ENCODE measurements at places on chromosomes 13 and 19.

- no peak for DNase-seq
- no peak overlapping the region for H3K4me3 ChIP-seq
- H3K27me3 ChIP-seq, result no peaks in the 10 kb centered on the region
Observed at GRCh38 chr13:57673197-57673596, 41.7 kb downstream of the PCDH17 start.

GRCh38 chr19:29278716-29279115 lies 65.8 kb upstream of the UQCRFS1 start:
- H3K4me3 ChIP-seq, result no peak overlapping the region
- H3K36me3 ChIP-seq, result no peaks in the 10 kb centered on the region
- peaks cover 39% of the 10 kb centered on the region for H3K27me3 ChIP-seq

DNA sequence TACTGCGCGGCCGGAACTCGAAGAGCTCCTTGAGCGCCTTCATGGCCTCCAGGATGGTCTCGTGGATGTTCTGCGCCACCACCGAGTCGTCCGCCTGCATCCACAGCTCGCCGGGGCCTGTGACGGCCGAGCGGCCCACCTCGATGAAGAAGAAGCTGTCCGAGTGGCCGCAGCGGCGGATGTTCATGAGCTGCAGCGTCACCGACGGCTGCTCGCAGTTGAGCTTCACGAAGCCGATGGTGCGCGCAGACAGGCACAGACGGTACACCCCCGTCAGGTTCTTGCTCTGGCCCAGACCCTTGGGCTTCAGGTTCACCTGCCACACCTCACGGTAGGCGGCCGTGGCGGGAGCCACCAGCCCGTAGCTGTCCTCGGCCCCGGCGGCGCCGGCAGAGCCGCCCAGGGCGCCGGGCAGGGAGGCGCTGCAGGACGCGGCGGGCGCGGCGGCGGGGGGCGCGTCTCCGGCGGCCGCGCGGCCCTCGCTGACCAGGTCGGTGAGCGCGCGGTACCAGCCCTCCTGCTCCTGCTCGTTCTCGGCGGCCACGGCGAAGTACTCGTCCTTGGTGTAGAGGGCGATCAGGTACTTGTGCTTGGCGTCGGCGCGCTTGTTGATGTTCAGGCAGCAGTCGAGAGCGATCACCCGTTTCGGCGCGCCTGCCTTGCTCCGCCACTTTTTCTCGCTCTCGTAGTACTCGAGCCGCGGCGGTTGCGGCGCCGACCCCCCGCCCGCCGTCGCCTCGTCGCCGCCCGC lies 1.1 kb downstream of the IRS2 start:
- peaks cover 51% of the 10 kb centered on the region for H3K4me1 ChIP-seq
- H3K36me3 ChIP-seq, result peaks cover 24% of the 10 kb centered on the region
- peak; percentile 50 for DNase-seq

- no peaks in the 10 kb centered on the region for H3K4me1 ChIP-seq
- H3K27me3 ChIP-seq, result no peaks in the 10 kb centered on the region
- H3K27ac ChIP-seq, result no peak overlapping the region
- no peak for DNase-seq
- no peaks in the 10 kb centered on the region for H3K36me3 ChIP-seq
- no peak overlapping the region for H3K4me3 ChIP-seq
Observed at GRCh38 chr13:20254076-20254475, 22.0 kb upstream of the GJB6 start.

DNA sequence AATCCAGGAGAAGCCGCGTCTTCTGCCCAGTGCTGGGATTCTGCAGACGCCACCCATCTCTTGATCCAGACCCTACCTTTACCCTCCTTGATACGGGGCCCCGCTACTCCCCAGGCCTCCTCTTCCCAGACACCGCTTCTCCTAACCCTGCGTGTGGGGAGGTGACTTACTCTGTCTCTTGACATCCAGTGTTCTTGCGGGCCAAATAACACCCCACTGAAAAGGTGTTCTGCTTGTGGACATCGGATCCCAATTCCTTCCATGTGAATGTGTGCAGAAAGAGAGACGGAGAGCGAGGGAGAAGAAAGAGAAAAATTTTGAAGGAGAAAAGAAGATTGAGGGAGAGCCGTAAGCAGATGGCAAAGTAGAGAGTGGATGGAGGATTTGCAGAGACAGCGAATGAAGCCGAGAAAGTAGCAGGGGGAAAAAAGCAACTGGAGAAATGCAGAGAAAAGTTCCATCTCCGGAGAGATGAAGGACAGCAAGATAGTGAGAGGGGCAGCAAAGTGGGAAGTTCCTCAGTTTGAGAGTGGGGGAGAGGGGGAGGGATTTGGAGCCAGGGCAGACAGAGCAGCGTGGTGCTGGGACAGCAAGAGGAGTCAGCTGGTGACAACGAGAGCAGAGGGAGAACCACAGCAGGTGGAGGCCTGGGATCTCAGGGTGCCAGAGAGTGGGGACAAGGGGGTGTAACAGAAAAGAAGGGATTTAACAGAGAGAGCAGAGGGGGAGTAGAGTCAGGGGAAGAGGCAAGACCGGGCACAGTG lies 814 bp downstream of the ZNF480 start:
- no peak for DNase-seq
- H3K4me3 ChIP-seq, result peak overlapping the region; percentile 84
- H3K27me3 ChIP-seq, result no peaks in the 10 kb centered on the region
- H3K36me3 ChIP-seq, result peaks cover 41% of the 10 kb centered on the region
- H3K4me1 ChIP-seq, result peaks cover 15% of the 10 kb centered on the region

DNA sequence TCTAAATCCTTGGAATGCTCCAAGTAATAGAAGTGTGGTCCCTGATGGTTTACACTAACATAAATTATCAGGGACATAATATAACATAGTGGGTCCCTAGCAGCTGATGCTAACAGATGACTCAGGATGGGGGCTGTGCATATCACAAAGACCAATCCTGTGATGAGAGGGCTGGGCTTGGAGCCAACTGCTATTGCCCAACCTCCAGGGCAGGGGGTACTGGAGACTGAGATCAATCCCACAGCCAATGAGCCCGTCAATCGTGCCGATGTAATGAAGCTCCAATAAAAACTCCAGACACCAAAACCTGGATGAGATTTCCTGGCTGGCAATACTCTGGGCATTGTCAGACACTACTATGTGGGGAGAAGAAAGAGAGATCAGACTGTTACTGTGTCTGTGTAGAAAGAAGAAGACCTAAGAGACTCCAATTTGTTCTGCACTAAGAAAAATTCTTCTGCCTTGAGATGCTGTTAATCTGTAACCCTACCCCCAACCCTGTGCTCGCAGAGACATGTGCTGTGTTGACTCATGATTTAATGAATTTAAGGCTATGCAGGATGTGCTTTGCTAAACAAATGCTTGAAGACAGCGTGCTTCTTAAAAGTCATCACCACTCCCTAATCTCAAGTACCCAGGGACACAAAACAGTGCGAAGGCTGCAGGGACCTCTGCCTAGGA lies 33.4 kb downstream of the ABCC4 start:
- no peak overlapping the region for H3K27ac ChIP-seq
- no peaks in the 10 kb centered on the region for H3K27me3 ChIP-seq
- H3K4me1 ChIP-seq, result no peaks in the 10 kb centered on the region
- no peak overlapping the region for H3K4me3 ChIP-seq
- DNase-seq, result no peak

DNA sequence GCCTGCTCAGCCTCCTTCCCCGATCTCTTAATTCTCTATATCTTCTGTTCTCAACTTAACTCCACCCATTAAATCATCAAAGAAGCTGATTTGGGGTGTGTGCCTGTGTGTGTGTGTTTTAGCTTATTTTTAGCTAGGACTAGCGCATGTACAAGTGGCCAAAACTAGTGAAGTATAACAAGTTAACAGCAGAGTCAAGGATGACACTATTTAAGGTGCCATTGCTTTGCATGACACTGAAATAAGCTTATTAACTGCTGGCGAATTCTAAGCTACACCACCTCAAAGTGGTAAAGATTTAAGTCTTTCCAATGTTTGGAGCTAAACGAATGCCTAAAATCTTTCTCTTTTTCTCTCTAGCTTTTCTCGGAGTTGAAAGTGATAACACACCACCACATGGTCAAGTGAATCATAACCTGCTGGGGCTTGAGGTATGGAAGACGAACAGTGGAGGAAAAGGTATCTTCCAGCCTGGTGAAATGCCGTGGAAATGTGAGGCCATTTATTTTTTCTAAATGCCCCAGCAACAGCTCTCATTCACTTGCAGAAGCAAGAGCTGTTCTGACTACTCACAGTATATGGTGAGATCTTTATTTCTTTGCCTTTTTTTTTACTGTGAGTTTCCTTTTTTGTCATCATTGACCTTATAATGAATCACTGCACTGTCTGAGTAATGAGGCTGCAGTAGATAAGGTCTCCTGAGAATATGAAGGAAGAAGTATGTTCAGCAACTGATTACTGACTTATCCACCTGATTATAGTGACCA lies 570.3 kb downstream of the PCDH9 start:
- no peak overlapping the region for H3K4me3 ChIP-seq
- H3K27ac ChIP-seq, result no peak overlapping the region
- no peaks in the 10 kb centered on the region for H3K36me3 ChIP-seq
- H3K4me1 ChIP-seq, result no peaks in the 10 kb centered on the region

DNA sequence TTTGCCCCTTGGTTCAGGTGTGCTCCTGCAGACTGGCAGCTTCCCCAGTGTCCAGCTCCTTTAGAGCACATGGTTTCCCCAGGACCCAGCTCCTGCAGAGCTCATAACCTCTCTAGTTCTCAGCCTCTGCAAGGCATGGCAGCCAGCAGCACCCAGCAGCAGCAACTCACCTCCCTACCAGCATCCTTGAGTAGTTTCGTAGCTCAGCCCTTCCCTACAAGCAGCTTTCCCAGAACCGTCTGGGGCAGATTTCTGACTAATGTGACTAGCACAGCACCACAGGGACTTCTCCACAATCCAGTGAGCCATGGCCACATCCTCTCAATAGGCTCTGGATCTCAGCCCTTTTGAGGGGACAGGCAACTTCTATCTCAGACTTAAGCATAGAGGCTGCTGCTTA lies 14.1 kb upstream of the METTL21C start:
- no peak overlapping the region for H3K4me3 ChIP-seq
- H3K27me3 ChIP-seq, result no peaks in the 10 kb centered on the region
- no peak overlapping the region for H3K27ac ChIP-seq
- no peaks in the 10 kb centered on the region for H3K4me1 ChIP-seq
- no peak for DNase-seq
- H3K36me3 ChIP-seq, result no peaks in the 10 kb centered on the region

DNA sequence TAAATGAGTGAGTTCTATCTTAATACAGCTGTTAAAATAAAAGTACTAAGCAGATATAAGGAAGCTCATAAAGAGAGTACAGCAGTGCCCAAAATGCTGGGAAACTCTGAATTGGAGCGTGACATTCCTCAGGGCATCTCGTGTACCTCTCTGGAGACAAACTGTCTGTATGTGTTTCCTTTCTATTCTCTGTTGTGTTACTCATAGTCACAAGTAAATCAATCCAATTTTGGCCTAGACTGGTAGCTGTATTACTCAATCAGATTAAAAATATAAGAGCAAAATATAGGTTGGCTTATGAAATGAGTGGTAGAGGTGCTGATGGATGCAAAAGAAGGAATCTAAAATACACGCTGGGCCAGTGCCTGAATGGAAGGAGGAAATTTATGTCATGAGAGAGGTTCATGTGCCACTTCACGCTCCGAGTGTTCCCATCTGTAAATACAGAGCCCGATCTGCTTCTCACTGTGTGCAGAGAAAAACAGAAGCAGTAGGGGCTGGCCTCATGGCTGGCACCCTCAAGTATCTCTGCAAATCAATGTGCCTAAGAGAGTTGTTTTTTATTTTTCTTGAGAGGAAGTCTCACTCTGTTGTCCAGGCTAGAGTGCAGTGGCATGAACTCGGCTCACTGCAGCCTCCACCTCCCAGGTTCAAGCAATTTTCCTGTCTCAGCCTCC lies 58.7 kb upstream of the RGCC start:
- no peak overlapping the region for H3K27ac ChIP-seq
- H3K36me3 ChIP-seq, result no peaks in the 10 kb centered on the region
- no peak for DNase-seq
- no peaks in the 10 kb centered on the region for H3K4me1 ChIP-seq
- no peaks in the 10 kb centered on the region for H3K27me3 ChIP-seq
- H3K4me3 ChIP-seq, result no peak overlapping the region

DNA sequence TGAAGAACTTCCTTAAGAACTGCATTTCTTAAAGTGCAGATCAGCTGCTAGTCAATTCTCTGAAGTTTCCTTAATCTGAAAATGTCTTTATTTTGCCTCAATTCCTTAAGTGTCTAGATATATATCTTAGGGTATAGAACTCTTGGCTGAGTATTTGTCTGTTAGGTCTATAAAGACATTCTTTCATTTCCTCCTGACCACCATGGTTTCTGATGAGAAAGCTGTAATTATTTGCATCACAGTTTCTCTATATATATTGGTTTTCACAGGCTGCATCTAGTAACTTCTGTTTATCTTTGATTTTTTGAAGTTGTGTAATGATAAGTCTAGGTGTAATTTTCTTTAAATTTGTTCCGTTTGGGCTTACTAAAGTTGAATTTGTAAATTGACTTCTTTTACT lies 15.2 kb downstream of the NDFIP2 start:
- DNase-seq, result no peak
- no peak overlapping the region for H3K4me3 ChIP-seq
- no peaks in the 10 kb centered on the region for H3K36me3 ChIP-seq
- H3K4me1 ChIP-seq, result peaks cover 9% of the 10 kb centered on the region

- H3K27me3 ChIP-seq, result no peaks in the 10 kb centered on the region
- peaks cover 4% of the 10 kb centered on the region for H3K36me3 ChIP-seq
- DNase-seq, result no peak
- H3K4me3 ChIP-seq, result no peak overlapping the region
Observed at GRCh38 chr13:99299920-99300341, 7.3 kb downstream of the GPR183 start.

- no peaks in the 10 kb centered on the region for H3K27me3 ChIP-seq
- no peak for DNase-seq
- no peak overlapping the region for H3K4me3 ChIP-seq
- no peaks in the 10 kb centered on the region for H3K4me1 ChIP-seq
- no peak overlapping the region for H3K27ac ChIP-seq
- no peaks in the 10 kb centered on the region for H3K36me3 ChIP-seq
Observed at GRCh38 chr13:66210677-66211076, 1019.5 kb downstream of the PCDH9 start.

DNA sequence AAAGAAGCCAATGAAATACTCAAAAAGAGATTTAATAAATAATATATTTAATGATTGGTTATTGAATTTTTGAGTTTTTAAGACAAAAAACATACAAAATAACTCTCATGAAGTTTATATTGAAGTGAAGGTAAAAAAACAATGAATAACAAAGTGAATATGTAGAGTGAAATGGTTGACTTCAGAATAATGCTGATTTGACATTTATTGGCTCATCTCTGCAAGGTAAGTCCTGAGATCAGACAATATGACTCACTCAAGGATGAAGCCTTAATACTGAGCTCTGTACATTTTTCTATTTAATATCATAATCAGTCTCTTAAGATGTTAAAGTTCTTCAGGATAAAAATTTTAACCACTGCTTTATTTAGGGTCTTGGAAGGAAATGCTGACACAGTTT lies 1398.9 kb upstream of the PCDH9 start:
- no peaks in the 10 kb centered on the region for H3K27me3 ChIP-seq
- no peak for DNase-seq
- H3K4me1 ChIP-seq, result no peaks in the 10 kb centered on the region

- H3K4me1 ChIP-seq, result peaks cover 20% of the 10 kb centered on the region
- DNase-seq, result no peak
- H3K4me3 ChIP-seq, result no peak overlapping the region
- H3K27ac ChIP-seq, result no peak overlapping the region
- no peaks in the 10 kb centered on the region for H3K27me3 ChIP-seq
Observed at GRCh38 chr13:33245505-33246158, 39.9 kb downstream of the STARD13 start.
